B cell (primary cell): ENCODE measurements at places on chromosomes 2 and 18. TPM values are rescaled to one million over a fixed set of nuclear protein-coding genes. Genes with fewer than 3 reads are reported as not detected.

DNA sequence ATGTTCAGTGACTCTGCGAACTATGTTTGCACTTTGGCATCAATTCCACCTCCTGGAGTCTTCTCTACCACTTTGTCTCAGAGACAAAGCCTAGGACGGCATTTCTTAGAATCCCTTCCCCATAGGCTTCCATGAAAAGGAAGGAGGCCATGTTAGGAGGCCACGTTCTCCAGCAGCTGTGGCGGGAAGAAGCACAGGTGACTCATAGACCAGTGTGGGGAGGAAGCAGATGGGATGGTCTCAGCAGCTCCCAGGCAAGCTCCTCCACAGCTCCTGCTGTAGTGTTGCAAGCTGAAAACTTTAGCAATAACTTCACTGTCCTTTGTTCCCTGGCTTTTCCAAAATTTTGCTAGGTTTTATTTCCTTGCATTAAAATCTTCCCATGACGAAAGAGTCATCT is 781.3 kb upstream of the ID2 start:
- H3K36me3 ChIP-seq, result no peaks in the 10 kb centered on the region
- no peak overlapping the region for H3K27ac ChIP-seq
- H3K4me3 ChIP-seq, result no peak overlapping the region
- peaks cover 13% of the 10 kb centered on the region for H3K4me1 ChIP-seq
- no peak for DNase-seq

- H3K4me3 ChIP-seq, result no peak overlapping the region
- no peak for DNase-seq
- H3K27ac ChIP-seq, result no peak overlapping the region
- H3K27me3 ChIP-seq, result no peaks in the 10 kb centered on the region
Observed at GRCh38 chr2:38661306-38661705, 4.6 kb upstream of the GALM start.

CNGA3 gene
- not detected in 2 replicates for polyA plus RNA-seq

- no peaks in the 10 kb centered on the region for H3K36me3 ChIP-seq
- H3K27ac ChIP-seq, result no peak overlapping the region
- no peaks in the 10 kb centered on the region for H3K4me1 ChIP-seq
- no peak overlapping the region for H3K4me3 ChIP-seq
- no peaks in the 10 kb centered on the region for H3K27me3 ChIP-seq
- no peak for DNase-seq
Observed at GRCh38 chr2:32068-32467, 14.2 kb downstream of the FAM110C start.

DNA sequence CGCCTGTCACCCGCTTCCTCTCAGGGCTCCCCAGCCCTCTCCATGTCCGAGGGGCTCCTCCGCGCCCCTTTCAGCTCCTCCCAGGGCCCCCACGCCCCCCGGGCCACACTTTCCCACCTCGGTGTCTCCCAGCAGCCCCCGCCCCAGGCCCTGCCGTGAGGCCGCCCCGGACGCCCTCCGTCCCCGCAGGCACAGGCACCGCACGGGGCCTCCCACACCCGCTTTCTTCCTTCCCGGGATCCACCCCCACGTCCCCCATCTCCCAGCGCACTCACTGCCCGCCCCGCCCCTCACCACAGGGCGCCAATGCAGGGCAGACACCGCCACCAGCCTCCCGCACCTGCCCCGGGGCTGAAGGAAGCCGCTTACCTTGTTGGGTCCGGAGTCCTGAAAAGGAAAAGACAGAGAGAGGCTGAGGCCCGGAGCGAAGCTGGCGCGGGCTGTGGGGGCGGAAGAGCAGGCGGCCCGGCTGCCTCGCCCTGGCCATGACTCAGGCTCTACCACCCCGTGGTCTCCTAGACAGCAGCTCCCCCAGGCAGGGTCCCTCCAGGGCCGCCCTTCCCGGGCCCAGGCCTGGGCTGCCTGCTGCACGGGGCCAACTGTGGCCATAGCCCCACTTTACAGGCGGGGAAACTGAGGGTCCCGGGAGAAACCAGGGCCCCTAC is 37.7 kb downstream of the KIF1A start:
- H3K36me3 ChIP-seq, result no peaks in the 10 kb centered on the region
- no peak overlapping the region for H3K4me3 ChIP-seq
- H3K27ac ChIP-seq, result no peak overlapping the region
- no peaks in the 10 kb centered on the region for H3K27me3 ChIP-seq
- no peak for DNase-seq

PHOSPHO2 gene
- 1.5 and 3.4 TPM in 2 replicates for polyA plus RNA-seq

DNA sequence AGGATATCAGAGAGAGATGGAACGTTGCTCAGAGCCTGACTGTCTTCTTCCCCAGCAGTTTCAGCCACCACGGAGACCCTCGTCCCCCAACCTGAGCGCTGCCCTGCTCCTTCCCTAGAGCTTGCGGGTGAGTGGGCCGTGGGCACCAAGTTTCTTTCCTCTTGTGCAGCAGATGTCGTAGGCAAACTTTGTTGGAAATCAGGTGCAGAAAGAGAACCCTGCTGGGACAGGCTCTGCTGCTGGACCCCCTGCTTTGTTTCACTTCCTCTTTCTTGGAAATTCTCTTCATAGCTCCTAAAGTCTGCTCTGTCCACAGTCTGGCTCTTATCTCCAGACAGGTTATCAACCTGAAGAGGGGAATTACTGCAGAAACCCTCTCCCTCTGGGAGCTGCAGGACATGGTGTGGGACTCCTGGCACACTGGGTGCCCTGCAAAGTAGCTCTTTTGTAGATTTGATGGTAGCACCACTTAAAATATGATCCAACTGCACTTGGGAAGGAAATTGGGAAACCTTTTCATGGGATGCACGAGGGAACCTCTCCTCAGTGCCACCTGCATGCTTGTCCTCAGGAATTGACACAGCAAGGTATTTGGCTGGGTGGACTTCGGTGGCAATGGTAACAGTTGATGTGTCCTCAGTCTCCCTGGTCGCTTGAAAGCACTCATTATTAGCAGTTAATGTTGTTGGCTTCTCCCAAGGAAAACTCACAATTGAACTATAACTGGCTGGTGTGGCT is 92.2 kb downstream of the ALPK2 start:
- peak; percentile 88 for DNase-seq
- no peaks in the 10 kb centered on the region for H3K36me3 ChIP-seq
- H3K27ac ChIP-seq, result peak overlapping the region; percentile 27
- H3K4me1 ChIP-seq, result peaks cover 51% of the 10 kb centered on the region

- no peak overlapping the region for H3K27ac ChIP-seq
- DNase-seq, result no peak
- no peak overlapping the region for H3K4me3 ChIP-seq
- H3K4me1 ChIP-seq, result no peaks in the 10 kb centered on the region
Observed at GRCh38 chr2:172398440-172398839, 28.9 kb upstream of the ITGA6 start.

PASK gene
- 26.6 and 48.2 TPM in 2 replicates for polyA plus RNA-seq

DNA sequence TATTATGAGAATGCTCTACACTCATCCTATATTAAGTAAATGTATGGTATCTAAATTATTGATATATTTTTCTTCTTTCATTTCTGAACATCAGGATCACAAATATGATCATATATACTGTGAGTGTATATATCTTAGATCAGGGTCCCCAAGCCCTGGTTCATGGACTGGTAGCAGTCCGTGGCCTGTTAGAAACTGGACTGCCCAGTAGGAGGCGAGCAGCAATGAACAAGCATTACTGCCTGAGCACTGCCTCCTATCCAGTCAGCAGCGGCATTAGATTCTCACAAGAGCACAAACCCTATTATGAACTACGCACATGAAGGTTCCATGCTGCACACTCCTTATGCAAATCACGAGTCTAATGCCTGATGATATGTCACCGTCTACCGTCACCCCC is 1247.1 kb upstream of the NXPH2 start:
- no peak for DNase-seq
- H3K36me3 ChIP-seq, result no peaks in the 10 kb centered on the region
- H3K4me3 ChIP-seq, result no peak overlapping the region
- no peaks in the 10 kb centered on the region for H3K27me3 ChIP-seq
- no peak overlapping the region for H3K27ac ChIP-seq
- no peaks in the 10 kb centered on the region for H3K4me1 ChIP-seq

DNA sequence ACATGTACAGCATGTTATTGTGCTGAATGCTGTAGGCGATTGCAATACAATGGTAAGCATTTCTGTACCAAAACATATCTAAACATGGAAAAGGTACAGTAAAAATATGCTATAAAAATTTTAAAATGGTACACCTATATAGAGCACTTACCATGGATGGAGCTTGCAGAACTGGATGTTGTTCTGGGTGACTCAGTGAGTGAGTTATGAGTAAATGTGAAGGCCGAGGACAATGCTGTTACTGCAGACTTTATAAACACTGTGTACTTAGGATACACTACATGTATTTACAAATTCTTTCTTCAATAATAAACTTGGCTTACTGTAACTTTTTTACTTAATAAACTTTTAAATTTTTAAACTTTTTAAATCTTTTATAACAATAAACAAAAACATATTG is 473.4 kb upstream of the UBE2E3 start:
- no peak overlapping the region for H3K4me3 ChIP-seq
- no peaks in the 10 kb centered on the region for H3K4me1 ChIP-seq
- no peak overlapping the region for H3K27ac ChIP-seq
- DNase-seq, result no peak
- H3K36me3 ChIP-seq, result no peaks in the 10 kb centered on the region

CTAGE1 gene
- not detected in 2 replicates for polyA plus RNA-seq

KCNE4 gene
- polyA plus RNA-seq, result 0.04 TPM in 1 of 2 replicates, not detected in the other

SLC16A14 gene
- 0.18 and 0.26 TPM in 2 replicates for polyA plus RNA-seq

- no peak for DNase-seq
- no peaks in the 10 kb centered on the region for H3K27me3 ChIP-seq
- H3K36me3 ChIP-seq, result no peaks in the 10 kb centered on the region
- H3K27ac ChIP-seq, result no peak overlapping the region
- H3K4me1 ChIP-seq, result peaks cover 2% of the 10 kb centered on the region
Observed at GRCh38 chr2:231133365-231134099, 8.7 kb upstream of the HTR2B start.

GRCh38 chr2:95401480-95401879 is 1.0 kb upstream of the FAHD2A start:
- no peak for DNase-seq
- peak overlapping the region; percentile 94 for H3K4me3 ChIP-seq
- H3K4me1 ChIP-seq, result peaks cover 13% of the 10 kb centered on the region
- no peaks in the 10 kb centered on the region for H3K27me3 ChIP-seq
- H3K27ac ChIP-seq, result no peak overlapping the region

- H3K27ac ChIP-seq, result no peak overlapping the region
- H3K36me3 ChIP-seq, result no peaks in the 10 kb centered on the region
- no peaks in the 10 kb centered on the region for H3K27me3 ChIP-seq
- no peak for DNase-seq
Observed at GRCh38 chr2:167681234-167682015, 566.0 kb downstream of the STK39 start.

- H3K27me3 ChIP-seq, result no peaks in the 10 kb centered on the region
- no peaks in the 10 kb centered on the region for H3K4me1 ChIP-seq
- H3K36me3 ChIP-seq, result no peaks in the 10 kb centered on the region
- H3K27ac ChIP-seq, result no peak overlapping the region
Observed at GRCh38 chr2:2836343-2837070, 505.4 kb upstream of the MYT1L start.

PDCL3 gene
- polyA plus RNA-seq, result 5.6 and 9.1 TPM in 2 replicates
